ENCODE measurements at places on chromosomes 12 and 14. TPM values are rescaled to one million over a fixed set of nuclear protein-coding genes. Genes with fewer than 3 reads are reported as not detected.
A peak's percentile ranks its signal among the peaks of the same experiment; 100 is the strongest.

DNA sequence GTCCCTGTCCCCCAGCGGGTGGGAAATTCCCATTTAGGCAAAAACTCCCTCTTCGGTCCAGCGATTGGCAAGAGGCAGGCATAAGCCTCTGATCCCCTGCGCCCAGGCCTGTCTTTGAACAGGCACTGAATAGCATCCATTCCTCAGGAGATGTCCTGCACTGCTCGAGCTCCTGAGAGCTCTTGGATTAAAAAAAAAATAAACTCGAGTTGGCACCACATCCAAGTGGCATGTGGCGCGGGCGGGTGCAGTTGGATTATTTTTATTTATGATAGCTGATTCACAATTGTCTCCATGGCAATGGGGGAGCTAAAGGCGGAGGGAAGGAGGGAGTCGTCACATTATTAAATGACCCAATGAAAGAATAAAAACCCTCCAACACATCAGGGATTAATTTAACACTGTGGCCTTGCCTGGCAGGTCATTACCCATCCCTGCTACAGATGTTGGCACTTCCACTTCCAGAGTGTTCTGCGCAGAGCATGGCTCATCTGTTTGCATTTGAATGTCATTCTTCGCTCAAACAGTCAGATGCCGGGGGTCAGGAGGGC, 207.2 kb downstream of the AACS start:
- DNase-seq = no peak

GRCh38 chr14:105013150-105013785, 7.6 kb downstream of the CDCA4 start:
- no peak for DNase-seq

- DNase-seq = no peak
These were observed 31.0 kb downstream of the PEBP1 start for GRCh38 chr12:118166946-118167345.

ASPG gene
- 0.02 TPM for polyA plus RNA-seq

IRAK3 gene
- polyA plus RNA-seq = 0.17 TPM

GRCh38 chr12:131353826-131354225, 357.1 kb upstream of the SFSWAP start:
- no peak for DNase-seq

- no peak for DNase-seq
These were observed 192.4 kb downstream of the PELI2 start for GRCh38 chr14:56310643-56311042.

GRCh38 chr14:71855399-71856036, 76.7 kb upstream of the RGS6 start:
- DNase-seq = peak; percentile 17

NFATC4 gene
- polyA plus RNA-seq = 2.2 TPM

TESPA1 gene
- polyA plus RNA-seq = not detected

Data from keratinocyte (primary cell).